Activated CD4-positive, alpha-beta memory T cell treated with anti-CD3 and anti-CD28 coated beads, Interleukin-2, amount 10 ng/mL, durations not matched to agents 7 days and 5 days (primary cell): ENCODE measurements at places on chromosomes 1 and 21. TPM values are rescaled to one million over a fixed set of nuclear protein-coding genes. Genes with fewer than 3 reads are reported as not detected.

DNA sequence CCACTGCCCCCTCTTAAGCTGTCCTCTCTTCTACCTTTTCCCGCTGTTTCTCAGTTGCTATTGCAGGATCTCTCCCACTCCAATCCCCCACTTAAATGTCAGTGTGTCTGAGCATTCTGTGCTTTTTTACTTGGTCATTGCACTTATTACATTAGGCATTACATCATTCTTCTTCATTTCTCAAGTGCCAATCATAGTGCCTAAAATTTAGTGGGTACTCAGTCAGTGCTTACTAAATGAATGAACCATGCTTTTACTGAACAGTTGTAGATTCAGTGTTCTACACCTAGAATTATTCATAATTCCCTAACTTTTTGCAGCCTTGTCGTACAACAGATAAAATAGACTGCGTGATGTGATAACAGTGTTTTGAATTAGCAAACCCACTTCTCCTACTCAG lies 19.4 kb downstream of the ARMH1 start:
- no peak for DNase-seq

GRCh38 chr21:33261635-33262034 lies 4.5 kb upstream of the IL10RB start:
- peak; percentile 43 for DNase-seq

E2F2 gene
- 98.9 TPM for total RNA-seq

DNA sequence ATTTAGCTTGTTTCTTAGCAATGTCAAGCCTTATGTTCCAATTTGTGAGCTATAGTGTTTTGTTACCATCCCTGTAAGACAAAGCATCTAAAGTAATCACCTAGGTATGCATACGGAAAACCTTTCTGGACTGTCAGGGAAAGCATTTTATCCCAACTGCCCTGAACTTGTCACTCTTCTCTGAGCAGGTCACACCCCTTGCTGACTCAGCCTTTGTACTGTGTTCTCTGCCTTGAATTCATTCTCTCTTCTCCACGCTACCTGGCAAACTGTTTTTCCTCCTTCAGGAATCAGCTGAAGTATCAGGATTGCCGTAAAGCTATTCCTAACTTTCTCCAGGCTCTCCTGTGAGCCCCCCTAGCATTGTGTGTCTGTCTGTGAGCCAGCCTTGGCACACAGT lies 54.2 kb downstream of the PBX1 start:
- no peak for DNase-seq

DNA sequence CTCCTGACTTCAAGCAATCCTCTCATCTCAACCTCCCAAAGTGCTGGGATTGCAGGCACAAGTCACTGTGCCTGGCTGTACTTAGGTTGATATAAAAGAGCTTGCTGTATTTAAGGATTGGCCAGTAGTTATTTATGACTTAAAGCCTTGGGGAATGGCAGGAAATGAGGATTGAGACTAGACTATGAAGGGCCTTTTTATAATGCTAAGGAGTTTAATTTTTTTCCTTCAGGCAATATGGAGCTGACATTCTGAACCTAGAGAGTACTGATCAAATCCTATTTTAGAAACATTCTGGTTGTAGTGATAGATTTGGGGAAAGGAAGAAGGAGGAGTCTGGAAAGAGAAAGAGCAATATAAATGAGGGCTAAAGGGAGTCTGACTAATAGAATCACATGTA lies 44.7 kb downstream of the MSH4 start:
- no peak for DNase-seq

GRCh38 chr1:85308833-85309350 lies 32.5 kb upstream of the BCL10 start:
- no peak for DNase-seq

GRCh38 chr1:45134461-45134873 lies 71.9 kb downstream of the ZSWIM5 start:
- no peak for DNase-seq

GRCh38 chr1:94169126-94169525 lies 48.2 kb upstream of the ABCA4 start:
- DNase-seq: no peak

EDARADD gene
- total RNA-seq: 5.4 TPM

MCOLN2 gene
- 27.2 TPM for total RNA-seq

DNA sequence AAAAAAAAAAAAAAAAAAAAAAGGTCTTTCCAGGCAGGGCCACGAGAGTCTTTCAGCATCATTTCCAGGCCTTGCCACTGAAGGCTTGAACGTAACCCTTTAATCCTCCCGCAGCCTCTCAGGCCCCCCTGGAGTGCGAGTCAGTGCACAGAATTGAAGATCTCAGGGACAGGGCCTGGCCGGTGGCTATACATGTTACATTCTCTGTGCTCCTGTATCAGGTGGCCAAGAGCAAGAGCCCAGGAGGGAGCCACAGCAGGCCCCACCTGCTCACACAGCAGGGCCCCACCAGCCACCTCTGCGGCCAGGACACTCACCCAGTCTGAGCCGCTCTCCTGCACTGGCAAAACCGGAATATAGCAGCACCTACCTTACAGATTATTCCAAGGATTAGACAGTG lies 34.1 kb upstream of the SLC25A33 start:
- DNase-seq: no peak

GRCh38 chr21:26280148-26280547 lies 109.6 kb upstream of the APP start:
- DNase-seq: no peak

- DNase-seq: no peak
These were observed 15.5 kb downstream of the DYRK1A start for GRCh38 chr21:37381883-37382585.

CA6 gene
- total RNA-seq: 0.18 TPM

BGLAP gene
- 2.7 TPM for total RNA-seq

DNA sequence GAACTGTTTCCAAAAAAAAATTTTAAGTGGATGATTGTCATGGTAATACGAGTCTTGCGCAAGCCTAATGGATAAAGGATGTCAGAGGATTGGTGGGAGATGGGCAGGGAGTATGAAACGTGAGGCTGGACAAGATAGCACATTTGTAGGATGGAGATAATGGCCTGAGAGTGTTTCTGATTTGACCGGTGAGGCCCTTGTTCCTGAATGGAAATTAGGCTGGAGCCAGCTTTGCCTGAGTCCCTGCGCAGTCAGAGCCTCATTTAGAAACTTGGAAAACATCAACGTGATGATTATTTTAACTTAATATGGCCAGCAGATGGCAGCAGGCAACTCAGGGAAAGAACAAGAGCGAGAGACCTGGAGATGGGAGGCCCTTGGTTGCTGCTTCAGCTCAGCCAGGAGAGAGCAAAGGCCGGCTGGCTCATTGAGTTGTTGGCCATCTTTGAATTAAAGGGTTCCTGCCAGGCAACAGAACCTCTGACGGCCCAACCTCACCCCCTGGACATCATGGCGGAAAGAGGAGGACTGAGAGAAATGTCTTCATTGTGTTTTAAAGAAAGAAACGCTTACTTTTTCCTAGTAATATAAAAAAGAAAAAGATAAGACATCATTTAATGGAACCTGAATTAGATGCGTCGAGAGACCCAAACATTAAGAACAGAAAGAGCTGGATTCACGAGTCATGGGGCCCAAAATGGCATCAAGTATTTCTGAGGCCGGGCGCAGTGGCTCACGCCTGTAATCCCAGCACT lies 80.3 kb downstream of the SELENOF start:
- DNase-seq: peak; percentile 56

GRCh38 chr1:1431845-1432273 lies 3.6 kb upstream of the VWA1 start:
- DNase-seq: no peak

GRCh38 chr21:44718571-44718970 lies 7.2 kb upstream of the TSPEAR start:
- no peak for DNase-seq

CXADR gene
- total RNA-seq: 0.65 TPM

DNA sequence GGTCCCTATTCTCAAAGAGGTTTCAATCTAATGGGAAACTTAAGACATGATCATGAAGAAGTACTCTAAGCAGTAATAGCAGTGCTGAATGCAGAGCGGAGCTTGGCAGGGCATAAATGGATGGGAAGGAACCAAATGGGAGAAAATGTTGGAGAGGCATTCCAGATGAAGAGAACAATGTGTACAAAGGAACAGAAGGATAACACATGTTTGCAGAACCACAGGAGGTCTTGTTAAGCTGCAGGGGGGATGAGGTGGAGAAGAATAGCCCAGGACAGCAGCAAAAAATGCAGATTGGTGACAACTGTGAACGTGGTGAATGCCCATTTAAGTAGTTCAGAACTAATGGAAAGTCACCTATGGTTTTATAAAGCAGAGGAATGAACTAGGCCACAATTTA lies 99.1 kb downstream of the ASTN1 start:
- no peak for DNase-seq

GRCh38 chr1:187877220-187877619 lies 1048.5 kb downstream of the PLA2G4A start:
- DNase-seq: no peak

GRCh38 chr1:40798366-40799281 lies 15.0 kb downstream of the KCNQ4 start:
- DNase-seq: no peak

DNA sequence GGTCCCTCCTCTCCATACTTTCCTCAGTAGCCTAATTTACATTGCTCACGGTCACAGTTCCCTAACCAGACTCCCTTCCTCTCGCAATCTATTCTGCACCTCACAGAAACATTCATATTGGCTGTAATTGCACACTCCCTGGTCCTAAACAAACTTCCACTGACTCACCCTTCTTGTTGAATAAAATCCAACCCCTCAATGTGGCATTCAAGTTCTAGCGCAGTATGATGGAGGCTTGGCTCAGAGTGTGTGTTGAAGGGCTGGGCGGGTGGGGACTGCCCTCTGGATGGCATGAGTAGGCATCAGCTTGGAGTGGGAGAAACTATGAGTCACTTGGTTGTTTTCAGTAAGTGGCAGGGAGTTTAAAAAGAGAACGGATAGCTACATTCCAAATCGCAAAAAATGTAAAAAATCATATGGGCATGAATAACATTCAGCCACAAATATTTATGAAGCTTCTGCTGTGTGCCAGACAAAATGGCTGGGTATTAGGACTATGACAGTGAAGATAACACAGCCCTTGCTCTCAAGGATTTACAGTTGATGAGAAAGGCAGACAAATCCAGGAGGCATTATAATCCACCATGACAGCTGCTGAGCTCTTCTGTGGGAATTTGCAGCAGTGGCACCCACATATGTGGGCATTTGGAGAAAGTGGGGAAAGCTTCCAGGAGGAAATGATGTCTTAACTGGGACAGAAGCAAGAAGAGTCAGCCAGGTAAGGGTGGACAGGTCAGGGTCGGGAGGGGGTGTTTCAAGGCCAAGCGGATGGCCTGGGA lies 42.2 kb upstream of the LYST start:
- DNase-seq: no peak

DNA sequence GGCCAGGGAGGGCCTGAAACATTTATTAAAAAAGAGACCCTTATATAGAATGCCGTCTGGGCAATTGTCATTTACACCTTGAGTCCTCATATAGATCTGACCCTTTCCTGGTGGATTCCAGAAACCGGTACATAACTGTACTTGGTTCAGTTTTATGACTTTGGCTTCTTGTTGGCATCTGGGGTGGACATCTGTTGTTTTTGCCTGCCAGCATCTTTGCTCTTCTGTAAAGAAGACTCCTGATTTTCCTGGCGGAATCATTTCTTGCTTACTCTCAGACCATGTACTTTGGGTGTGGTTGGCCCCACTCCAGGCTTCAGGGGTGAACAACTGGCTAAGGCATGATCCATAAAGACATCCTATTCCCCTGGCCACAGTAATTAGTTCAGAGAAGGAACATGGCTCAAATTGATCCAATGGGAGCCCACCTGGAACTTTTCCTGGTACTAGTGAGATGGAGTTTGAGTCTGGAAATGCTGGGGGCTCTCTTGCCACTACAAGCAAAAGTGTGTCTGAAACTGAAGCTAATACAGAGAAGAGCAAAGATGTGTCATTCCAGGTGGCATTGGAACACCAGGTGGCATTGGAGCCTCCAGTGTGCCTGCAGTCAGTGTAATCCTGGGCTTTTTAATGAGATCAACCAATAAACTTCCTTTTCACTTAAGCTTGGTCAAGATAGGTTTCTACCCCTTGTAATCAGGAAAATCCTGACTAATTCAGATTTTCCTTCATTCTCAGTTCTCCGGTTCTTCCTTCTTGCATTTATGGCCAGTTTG lies 332.5 kb upstream of the CAMK1G start:
- no peak for DNase-seq

GRCh38 chr1:198498881-198499280 lies 41.6 kb downstream of the ATP6V1G3 start:
- no peak for DNase-seq

DNA sequence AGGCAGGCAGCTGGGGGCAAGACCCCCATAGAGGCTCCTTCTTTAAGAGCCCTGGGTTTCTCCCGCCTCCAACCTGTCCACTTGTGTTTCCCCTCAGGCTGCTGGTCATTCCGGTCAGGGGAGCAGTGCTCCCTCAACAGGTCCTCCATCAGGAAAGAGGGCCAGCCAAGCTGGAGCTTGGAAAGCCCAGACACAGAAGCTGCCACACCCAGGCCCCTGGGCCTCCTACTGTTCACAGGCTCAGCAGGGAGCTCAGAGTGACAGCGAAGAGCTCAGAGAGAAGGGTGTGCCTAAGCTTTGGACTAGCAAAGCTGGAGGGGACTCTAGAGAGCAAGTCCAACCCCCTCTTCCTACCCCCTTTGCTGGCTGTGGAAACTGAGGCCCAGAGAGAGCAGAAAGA lies 10.3 kb upstream of the CDCP2 start:
- DNase-seq: no peak

RGS8 gene
- not detected for total RNA-seq

- DNase-seq: no peak
These were observed 10.2 kb downstream of the HNRNPU start for GRCh38 chr1:244854166-244854565.

DNA sequence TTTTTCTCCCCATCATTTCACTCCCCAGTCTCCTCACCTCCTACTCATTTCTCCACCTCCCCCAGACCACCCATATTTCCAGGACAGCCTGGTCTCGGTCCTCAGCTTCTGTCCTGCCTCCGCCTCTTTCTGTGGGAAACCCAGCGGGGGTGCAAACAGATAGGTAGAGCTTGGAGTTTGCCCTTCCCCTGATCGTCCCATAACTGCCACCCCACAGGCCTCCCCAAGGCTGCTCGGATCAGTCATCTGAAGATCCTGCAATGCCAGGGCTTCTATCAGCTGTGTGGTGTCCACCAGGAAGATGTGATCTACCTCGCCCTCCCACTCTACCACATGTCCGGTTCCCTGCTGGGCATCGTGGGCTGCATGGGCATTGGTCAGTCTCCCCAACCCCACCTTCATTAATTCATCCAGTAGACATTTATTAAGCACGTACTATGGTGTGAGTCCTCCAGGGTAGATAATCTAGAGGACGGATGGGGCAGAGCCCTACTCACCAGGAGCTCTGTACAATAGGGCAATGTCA lies 1.7 kb downstream of the SLC27A3 start:
- DNase-seq: no peak

GRCh38 chr21:31181082-31181750 lies 142.9 kb upstream of the KRTAP19-8 start:
- no peak for DNase-seq

FAM72B gene
- total RNA-seq: 28.9 TPM

DNA sequence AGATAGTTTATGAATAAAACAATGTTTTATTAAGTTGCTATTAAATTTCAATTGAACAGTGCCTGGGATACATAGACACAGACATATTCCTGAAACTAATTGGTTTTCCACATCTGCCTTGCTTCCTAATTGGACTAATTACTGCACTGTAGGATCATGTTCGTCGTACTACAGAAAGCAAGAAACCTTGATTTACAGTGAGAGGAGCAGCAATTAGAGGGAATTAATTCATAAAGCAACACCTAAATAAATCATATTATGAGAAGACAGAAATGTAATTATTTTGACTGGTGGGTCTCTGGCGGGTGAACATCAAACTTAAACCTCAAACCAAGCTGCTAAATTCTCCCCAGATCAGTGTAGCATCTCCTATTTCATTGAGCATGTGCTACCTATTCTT lies 124.6 kb upstream of the CAMK1G start:
- DNase-seq: no peak

IFI6 gene
- 593 TPM for total RNA-seq
